ENCODE measurements at places on chromosomes 1 and 21.

- no peak for DNase-seq
These were observed 3.2 kb downstream of the SDC3 start for GRCh38 chr1:30905403-30905802.

DNA sequence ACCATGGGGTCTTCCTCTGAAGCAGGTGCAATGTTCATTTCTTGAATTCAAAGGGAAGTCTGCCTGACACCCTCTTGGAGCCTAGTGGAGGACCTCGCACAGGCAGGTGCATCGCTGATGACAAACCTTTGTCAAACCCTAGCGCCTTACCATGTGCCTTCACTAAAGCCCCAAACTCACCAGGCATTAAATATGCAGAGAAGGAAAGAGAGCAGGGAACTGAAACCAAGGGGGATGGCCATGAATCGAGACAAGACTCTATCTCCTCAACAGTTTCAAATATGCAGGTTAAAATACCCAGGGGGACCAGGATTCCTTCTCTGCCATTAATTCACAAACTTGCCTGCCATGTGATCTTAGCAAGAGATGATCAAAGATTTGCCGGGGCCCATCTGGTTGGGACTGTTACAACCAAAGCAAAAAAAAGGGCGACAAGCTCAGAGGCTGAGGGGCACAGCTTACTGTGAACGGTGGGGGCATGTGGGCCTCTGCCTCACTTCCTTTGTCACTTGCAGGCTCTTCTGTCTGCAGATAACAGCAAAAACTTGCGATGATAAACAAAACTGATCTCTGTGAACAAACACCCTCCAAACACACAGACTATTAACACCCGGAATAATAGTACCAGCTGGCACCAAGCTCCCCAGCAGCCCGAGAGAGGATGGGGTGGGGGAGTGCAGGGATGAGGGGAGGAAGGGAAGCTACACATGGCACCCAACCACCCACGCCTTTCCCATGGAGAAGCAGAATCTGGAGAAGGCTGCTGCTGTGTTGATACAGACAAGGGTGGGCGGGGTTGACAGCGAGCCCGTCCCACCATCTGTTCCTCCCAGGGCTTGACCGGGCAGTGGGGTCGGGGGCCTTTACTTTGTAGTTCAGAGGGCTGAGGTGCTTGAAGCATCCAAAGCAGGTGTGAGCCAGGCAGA is 33.9 kb downstream of the TMEM63A start:
- no peak for DNase-seq

DNA sequence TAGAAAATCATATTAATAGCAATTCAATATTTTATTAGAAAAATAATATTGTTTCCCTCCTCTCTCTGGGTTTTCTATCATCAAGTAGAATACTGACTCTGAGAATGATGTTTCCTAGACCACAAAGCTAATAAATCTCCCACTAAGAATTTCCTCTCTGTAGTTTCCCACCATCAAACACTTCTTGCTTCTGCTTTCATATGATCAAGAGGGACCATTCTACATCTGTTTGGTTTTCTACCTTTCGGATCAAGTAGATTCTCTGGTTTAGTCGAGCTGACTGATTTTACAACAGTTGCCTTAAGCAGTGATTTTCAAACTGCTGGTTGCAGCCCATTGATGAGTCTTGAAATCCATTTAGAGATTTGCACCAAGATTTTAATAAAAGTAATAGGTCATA is 240.2 kb upstream of the PTBP2 start:
- DNase-seq = no peak

- no peak for DNase-seq
These were observed 43.2 kb downstream of the KIF26B start for GRCh38 chr1:245197911-245198379.

GRCh38 chr1:201889090-201889968 is 631 bp downstream of the SHISA4 start:
- DNase-seq = no peak

Data from SK-N-MC (cell line).